ENCODE measurements at places on chromosomes 6 and 20.

DNA sequence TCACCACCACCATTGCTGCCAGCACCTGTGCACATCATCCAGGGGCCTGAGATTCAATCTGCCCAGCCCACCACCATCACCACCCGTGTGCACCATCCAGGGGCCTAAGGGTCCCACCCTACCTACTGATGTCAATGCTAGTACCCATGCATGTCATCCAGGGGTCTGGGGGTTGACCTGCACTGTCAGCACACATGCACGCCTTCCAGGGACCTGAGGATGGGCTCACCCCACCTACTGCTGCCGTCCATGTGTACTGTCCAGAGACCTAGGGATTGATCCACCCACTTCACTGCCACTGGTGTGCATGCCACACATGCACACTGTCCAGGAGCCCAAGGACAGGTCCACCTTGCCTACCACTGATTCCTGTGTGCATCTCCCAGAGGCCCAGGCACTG is 11.9 kb upstream of the OXT start:
- DNase-seq, result no peak

GRCh38 chr6:13987400-13987865 is 62.7 kb downstream of the RNF182 start:
- DNase-seq, result no peak

GRCh38 chr6:167444602-167445346 is 119.9 kb downstream of the TTLL2 start:
- DNase-seq, result no peak

- no peak for DNase-seq
Observed at GRCh38 chr6:101668496-101669030, 275.1 kb downstream of the GRIK2 start.

DNA sequence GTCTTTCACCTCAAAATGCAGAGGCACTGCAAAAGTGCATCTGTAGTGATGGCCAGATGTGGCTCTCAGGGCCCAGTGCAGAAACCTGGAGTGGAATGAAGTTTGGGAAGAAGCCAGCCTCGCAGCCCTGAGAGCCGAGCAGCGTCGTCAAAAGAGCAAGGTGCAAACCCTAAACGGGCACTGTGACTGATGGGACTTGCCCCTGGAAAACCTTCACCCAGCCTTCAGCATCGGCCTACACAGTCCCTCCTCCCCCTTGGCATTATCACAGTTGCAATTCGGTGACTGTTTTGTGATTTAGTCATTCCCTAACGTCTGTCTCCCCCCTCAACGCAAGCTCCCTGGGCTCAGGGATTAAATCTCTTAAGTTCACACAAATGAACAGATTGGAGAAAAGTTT is 38.6 kb downstream of the TAF4 start:
- no peak for DNase-seq

DNA sequence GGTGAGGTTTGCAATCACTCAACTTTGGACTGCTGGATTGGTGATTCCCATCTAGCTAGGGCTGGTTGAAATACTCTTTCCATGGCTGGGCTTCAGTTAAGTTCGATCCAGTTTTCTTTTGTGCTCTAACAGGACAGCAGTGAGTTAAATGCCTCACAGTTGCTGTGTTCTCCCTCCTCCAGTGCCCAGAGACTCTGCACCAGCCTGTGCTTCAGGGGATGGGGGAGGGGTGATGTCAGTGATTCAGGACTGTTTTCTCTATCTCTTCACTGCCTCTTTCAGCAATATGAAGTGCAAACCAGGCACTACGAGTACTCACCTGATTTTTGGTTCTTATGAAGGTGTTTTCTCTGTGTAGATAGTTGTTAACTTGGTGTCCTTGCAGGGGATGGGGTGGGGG is 88.2 kb upstream of the FAM83B start:
- DNase-seq, result no peak

DNA sequence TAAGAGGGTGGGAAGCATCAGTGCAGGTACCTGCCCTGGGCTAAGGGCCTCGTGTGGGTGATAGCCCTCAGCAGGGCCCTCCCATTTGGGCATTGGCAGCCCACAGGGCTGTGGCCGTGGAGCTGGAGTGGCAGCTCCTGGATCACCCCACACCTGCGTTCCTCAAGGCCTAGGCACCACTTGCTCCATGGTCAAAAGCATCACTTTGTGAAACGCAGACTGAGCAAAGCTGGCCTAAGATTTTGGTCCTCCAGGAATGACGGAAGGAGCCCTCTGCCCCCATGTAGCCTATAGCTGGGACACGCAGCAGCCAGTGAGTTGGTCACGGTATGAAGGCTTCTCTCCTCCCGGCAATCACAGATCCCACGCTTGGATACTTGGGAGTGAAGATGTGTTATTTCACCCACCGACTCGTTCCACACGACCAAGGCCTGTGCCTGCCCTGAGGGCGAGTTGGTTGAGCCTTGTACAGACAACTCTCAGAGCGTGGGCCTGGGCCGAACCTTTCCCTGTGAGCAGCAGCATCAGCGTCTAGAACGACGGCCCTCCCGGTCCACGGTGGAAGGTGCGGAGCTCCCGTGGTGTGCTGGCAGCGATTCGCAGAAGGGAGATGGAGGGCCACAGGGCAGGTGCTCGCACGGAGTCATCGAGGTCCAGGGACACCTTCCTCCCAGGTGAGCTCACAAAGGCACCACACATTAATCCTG is 39.7 kb downstream of the THBS2 start:
- DNase-seq, result no peak

DNA sequence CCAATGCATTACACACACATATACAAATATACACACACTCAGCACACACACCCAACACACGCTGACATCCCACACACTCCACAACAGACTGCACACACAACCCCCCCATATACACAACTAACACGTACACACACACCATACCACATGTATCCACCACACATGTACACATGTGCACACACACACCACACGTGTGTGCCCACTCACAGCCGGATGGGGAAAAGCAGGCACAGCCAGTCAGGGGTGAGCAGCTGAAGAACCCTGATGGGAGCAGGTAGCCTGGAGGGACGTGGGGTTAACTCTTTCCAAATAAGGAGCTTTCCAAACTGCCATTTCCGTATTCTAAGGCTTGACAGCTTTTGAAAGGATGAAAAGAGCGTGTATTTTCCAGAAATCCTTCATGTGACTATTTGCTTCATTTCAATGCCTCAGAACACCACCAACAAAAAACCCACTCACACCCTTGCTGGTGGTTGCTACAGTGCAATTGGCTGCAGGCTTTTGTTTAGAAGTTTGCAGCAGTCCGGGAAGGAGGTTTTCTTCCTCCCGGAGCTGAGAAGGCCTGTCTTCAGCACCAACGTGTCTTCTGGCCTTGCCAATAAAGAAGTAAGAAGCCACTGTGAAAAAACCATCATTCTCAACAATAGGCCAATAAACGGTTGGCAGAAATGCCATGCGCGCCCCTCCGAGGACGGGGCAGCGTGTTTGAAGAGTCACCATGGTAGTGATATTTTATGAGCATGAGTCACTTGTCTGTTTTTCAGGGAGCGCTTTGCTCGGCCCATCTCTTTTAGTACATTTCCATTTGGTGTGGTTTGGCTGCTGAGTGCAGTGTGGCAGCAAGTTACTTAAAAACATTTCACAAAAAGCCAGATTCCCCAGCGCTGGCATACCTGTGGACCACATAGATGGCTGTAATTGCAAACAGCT is 131.3 kb upstream of the GMDS start:
- DNase-seq, result no peak

DNA sequence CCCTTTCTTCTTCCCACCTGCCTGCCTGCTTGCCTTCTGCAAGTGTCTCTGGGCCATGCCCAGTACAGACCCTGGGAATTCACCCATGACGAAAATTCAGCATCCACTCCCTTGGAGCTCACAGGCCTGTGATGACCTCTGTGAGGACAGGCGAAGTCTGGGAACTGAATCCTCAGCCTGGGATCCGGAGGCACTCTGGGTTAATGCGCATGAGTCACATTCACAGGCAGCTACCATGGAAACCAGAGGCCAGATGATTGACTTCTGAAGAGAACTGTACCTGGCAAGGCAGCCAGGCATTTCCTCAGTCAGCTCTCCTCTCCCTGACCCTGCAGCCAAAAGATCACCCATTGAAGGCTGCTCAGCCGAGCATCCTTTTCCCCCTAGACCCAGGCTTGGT is 41.0 kb downstream of the SLC9A8 start:
- DNase-seq, result no peak

DNA sequence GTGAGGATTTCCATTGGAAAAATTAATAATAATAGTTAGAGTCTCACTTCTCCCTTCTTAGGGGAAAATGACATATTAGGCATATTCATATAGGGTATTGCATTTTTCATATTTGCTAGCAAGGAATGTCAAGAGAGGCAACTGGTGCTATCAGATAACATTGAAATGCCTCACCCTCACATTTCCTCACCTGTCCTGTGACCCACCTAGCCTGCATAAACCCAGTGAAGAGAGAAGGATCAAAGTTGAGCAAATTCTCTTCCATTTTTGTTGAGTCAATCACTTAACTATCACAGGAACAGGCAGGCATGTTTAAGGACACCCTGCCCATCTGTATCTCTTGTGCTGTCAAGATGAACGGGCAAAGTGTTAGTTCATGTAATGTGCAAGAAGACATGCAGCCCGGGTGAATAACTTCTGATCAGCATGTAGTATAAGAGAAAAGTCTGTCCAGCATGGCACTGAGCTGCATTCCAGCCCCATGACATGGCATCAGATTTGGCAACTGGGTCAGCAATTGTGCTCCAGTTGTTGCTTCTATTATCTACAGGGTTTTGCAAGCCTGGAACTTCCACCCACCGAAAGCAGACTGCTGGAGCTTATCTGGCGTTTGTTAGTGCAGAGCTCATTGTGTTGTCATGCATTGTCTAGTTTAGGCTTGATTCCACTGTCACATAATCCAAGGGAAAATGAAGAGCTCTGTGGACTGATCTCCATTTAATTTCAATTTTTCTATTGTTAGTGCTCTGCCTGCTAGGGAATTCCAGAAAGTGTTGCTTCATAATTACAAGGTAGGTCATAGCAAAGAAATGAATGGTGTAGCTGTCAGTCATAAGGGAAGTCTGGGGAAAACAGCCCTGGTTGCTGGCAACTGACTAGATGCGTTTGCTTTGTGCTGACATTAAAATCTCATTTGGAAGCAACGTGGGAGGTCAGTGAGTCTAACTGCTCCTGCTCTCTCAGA is 138.4 kb upstream of the TNFAIP3 start:
- DNase-seq, result no peak

DNA sequence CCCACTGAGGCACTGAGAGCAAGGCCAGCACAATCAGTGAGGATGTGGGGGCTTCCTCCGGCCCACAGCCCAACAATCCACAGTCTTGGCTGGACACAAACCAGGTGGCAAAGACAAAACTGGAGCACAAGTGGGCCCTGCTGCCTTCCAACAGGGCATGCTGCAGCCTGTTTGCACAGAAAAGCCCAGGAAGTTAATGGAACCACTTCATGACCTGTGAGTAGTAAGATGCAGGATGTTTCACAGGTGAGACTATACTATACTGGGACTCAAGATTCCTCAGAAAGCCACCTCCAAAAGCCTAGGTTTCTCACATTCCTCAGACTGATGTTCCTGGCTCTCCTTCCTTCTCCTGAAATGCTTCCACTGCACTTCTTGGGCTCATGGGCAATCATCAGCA is 235.5 kb downstream of the KIF16B start:
- no peak for DNase-seq

Data from CD4-positive, alpha-beta T cell treated with Interleukin-2 at 100 ng/mL for 4 hours (primary cell).